ENCODE measurements at places on chromosomes 5 and 9.

DNA sequence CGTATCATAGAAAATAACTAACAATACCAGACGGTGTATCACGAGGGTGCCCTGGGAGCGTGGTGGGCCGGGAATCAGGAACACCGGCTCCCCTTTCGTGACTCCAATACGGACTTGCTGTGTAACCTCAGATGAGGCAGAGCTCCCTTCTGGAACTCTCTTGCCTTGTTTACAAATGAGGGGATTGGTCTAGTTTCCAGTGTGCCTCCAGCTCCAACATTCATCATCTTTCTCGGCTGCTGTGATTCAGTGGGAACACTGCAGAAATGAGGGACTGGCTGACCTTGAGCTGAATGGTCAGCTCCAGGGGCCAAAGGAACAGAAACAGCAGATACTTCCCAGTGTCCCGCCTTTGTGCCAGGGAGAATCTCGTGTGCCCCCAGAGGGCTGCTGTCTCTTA is 22.6 kb upstream of the TGFBI start:
- no peak for DNase-seq

- DNase-seq: no peak
These were observed 463.6 kb downstream of the TAF11L14 start for GRCh38 chr5:18097817-18098216.

DNA sequence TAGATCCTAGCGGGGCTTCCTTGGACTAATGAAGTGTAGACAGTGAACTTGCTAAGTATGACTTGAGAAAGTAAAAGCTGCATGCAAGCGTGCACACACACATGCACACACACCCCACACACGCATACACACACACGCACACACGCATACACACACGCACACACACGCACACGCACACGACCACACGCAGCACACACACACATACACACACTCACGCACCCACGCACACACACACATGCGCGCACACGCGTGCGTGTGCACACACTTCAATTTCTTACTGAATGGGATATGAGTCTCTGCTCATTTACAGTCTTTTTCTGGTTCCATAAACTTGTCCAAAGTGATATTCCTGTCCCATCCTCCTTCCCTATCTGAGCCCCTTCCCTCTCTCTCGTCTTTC is 41.2 kb downstream of the MSX2 start:
- DNase-seq: no peak

DNA sequence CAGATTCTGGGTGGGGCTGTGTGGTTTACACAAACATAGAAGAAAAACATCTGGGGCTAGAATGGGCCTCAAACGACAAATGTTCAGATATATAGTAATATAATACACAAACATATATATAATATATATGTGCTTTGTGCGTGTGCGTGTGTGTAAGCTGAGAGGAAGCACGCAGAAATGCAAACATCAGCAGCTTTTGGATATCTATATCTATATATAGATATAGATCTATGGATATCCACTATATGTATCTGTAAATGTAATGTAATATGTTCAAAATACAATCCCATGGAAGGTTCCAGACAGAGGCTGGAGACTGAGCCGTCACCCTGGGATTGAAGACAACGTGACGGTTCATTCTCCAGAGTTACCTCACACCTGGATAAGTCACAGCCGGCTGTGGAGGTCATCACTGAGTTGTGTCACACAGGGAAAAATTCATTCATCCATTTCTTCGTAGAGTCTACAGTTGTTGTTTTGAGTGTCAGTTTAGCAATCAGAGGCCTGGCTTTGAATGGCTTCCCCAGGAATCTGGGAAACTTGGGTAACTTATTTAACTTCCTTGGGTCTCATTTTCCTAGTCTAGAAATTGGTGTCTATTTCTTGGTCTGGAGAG is 123.0 kb upstream of the CPEB4 start:
- DNase-seq: no peak

DNA sequence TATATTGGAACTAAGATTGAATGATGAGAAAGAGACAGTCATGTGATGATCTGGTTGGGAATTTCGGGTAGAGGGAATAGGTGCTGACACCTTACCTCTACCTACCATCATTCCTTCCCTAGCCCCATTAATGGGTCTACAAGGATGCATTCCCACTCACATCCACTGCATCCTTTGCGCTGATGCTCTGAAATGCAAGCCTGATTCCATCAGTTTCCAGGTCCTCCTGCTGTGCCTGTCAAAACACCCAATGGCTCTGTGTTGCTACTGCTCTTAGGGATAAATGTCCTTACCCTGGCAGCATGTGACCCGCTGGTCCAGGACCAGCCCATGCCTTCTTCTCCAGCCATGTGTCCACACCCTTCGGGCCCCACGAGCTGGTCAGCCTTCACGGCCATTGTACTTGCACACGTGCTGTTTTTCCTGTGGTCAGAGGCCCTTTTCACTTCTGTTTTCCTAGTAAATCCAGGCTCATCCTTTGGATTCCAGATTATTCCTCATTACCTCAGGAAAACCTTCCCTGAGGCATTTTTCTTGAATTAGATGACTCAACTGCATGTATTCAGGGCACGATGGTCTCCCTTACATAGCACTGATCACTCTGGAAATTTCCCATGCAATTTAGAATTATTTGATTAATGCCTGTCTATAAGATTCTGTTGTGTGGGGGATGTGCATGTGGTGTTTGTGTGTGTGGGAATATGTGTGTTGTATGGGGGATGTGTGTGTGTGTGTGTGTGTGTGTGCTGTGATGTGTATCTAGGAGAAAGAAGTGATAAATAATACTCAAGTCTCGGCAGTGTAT is 185.0 kb downstream of the DIRAS2 start:
- no peak for DNase-seq

DNA sequence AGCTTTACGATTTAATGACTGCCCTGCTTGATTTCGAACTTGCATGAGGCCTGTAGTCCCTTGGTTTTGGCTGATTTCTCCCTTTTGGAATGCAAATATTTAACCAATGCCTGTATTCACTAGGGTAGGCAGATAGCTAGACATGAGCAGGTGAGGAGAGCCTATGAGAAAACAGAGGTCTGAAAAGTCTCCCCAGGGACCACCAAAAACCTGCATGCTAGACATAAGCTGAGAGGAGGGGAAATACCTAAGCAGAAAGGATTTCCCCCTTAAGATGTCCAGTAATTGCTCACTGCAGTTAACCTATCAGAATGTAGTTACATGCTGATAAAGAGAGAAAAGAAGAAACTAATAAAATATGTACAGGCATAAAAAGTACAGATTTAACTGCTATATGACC is 667.4 kb upstream of the SEMA6A start:
- DNase-seq: no peak
